ENCODE measurements at places on chromosomes 4 and X. TPM values are rescaled to one million over a fixed set of nuclear protein-coding genes. Genes with fewer than 3 reads are reported as not detected.

IL2RG gene
- not detected for total RNA-seq

LINC00632 gene
- 308 TPM for total RNA-seq

AMER1 gene
- 15.0 TPM for total RNA-seq

SERPINA7 gene
- total RNA-seq: not detected

GRCh38 chrX:38887222-38887621 lies 86.0 kb downstream of the MID1IP1 start:
- DNase-seq: no peak

DNA sequence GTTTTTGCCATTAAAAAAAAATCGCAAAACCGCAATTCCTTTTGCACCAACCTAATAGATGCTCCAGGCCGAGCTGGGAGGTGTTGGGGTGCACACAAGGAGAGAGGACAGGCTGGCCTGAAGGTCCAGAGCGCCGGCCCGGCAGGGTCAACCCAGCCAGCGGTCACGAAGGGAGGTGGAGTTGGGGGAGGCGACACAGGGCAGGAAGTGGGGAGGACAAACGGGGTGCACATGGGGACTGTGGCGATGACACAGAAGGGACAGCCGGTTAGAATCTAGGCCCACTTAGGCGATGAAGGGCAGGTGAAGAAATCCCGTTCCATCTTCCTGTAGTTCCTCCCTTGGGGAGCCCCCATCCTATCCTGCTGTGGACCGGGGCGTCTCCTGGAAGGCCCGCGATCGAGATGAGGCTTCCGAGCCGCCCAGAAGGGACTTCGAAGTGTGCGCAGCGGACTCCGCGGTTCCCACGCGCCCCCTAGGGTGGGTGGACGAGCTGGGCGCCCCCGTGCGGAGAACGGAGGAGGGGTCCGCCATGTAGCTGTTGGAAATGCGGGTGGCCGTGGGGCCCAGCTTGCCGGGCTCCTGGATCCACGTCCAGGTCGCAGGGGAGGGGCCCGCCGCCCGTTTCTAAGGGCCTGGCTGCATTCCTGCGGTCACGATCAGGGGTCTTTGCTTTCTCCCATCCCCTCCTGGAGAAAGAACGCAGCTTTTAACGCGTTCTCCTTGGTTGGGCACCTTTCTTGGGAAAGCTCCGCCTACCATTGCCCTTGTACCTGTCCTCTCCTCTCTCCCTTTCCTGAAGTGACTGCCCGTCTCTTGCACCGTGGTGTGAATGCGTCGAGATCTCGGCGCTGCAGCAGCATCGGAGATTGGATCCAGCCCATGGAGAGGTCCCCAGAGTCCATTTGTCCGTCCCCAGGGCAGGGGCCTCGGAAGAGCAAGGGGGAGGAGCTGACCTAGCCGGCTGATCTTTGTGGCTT lies 17.0 kb upstream of the HPF1 start:
- no peak for DNase-seq

DNA sequence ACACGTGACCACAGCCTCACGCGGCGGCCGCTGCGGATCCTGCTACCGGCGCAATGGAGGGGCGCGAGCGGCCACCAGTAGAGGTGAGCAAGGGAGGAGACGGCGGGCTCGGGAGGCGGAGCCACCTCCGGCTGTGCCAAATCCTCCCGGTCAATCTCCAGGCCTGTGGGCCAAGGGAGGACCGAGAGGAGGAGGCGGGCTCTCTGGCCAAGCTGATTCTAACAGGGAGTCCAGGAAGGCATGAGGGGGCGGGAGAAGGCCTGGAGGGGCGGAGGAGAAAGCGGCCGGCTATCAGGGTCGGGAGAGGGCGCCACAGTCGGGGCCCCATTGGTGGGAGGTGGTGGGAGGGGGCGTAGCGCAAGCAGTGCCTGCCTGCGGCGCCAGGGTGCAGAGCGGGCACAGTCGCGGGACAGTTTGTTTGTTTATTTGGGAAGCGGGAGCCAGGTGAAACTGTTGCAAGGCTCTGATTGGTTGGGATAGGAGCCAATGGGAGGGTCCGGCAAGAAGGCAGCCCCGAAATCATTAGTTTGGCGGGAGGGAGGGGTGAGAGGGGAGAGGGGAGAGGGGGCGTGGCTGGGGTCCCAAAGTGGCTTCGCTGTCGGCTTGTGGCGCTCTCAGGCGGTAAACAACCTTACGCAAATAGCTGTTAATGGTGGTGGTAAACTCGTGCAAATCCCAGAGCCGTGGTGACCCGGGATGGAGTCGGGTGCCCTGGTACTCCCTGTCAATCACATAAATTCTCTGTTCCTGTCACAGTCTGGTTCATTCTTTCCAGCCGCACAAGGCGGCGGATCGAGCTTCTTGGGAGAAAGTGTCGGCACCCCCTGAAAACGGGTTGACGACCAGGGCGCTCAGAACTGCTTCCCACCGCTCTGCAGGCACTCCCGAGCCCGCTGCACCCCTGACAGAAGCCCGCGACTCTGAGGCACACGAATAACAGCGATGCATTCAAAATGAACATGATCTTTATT lies at the start of gene IRS4:
Gene IRS4 (minus strand): TSS at position 55 of the 971 bp plus-strand sequence.
- DNase-seq: no peak

- no peak for DNase-seq
Observed at GRCh38 chr4:115770046-115770543, 656.7 kb upstream of the NDST4 start.

- DNase-seq: no peak
Observed at GRCh38 chr4:73944061-73944875, 37.6 kb downstream of the PF4 start.

- no peak for DNase-seq
Observed at GRCh38 chr4:119602366-119602765, 26.2 kb downstream of the PDE5A start.

GRCh38 chrX:109624641-109625616 lies at the start of gene KCNE5:
TSS of gene KCNE5 (minus strand) at chrX:109625172. CDS start at chrX:109625020, 152 bp downstream.
- DNase-seq: peak; percentile 60

All from mesothelial cell of epicardium (in vitro differentiated cells).